Esophagus squamous epithelium (tissue), 5 donors: ENCODE measurements at places on chromosomes 7 and 10.

- H3K36me3 ChIP-seq, result no peaks in the 10 kb centered on the region
- peaks cover 6% of the 10 kb centered on the region for H3K4me1 ChIP-seq
- no peak overlapping the region for H3K27ac ChIP-seq
- no peak for DNase-seq
- H3K4me3 ChIP-seq, result no peak overlapping the region
These were observed 10.0 kb downstream of the RGR start for GRCh38 chr10:84254552-84255478.

- DNase-seq, result no peak
- H3K27ac ChIP-seq, result peak overlapping the region; percentile 73
- peaks cover 23% of the 10 kb centered on the region for H3K4me1 ChIP-seq
- peaks cover 14% of the 10 kb centered on the region for H3K36me3 ChIP-seq
- no peaks in the 10 kb centered on the region for H3K27me3 ChIP-seq
- no peak overlapping the region for H3K4me3 ChIP-seq
These were observed 188.5 kb upstream of the KLF14 start for GRCh38 chr7:130922206-130923112.

GRCh38 chr10:132458586-132459300, 61.7 kb downstream of the PWWP2B start:
- H3K4me3 ChIP-seq, result no peak overlapping the region
- H3K27ac ChIP-seq, result no peak overlapping the region
- H3K36me3 ChIP-seq, result no peaks in the 10 kb centered on the region
- H3K27me3 ChIP-seq, result no peaks in the 10 kb centered on the region

DNA sequence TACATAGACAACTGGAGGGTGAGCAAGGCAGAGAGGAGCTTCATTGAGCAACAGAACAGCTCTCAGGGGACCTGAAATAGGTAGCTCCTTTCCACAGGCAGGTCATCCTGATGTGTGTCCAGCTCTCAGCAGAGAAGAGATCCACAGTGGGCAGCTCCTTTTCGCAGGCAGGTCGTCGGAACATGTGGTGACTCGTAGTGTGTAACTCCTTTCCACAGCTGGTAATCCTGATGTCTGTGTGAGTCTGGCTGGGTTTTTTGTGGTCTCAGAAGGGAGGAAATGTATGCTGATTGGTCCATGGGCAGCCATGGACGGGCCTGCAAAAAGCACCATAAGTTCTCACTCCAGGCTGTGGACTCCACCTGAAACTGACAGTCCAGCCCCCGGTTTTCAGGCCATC, 24.4 kb upstream of the TES start:
- H3K27ac ChIP-seq, result no peak overlapping the region
- DNase-seq, result no peak
- H3K36me3 ChIP-seq, result no peaks in the 10 kb centered on the region
- H3K4me3 ChIP-seq, result no peak overlapping the region

DNA sequence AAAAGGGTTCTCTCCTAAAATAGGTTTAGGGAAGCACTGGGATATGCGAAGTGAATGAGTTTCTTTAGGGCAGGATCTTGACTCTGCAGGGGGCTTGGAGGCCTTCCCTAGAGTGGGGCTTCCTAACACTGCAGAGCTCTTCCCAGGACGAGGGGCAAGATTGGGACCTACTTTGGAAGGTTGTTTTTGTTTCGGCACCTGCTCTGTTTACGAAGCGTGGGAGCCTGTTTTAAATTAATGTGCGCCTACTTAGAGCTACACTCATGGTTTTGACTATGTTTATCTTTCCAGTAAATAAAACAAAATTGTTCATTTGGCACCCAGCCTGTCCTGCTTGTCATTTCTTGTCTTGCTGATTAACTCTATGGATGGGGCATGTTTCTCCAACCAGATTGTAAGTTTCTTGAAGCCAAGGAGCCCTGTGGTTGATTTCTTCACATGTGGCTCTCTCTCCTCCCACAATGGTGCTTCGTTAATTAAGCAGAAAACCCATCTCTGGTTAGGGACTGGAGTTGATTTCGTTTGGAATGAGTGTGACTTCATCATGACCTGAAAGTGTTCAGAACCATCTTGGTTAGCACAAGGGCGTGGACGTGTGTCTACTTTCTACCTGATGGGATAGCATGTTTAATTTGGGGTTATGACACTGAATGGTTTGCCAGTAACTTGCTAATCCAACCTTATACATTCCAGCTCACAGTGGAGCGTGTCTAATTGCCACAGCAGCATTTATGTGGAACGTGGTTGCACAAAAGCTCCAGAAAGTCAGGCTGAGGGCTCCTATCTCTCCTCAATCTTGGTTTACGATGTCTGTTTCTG, 98.1 kb downstream of the TCF7L2 start:
- DNase-seq, result no peak
- H3K36me3 ChIP-seq, result no peaks in the 10 kb centered on the region
- peak overlapping the region; percentile 52 for H3K27ac ChIP-seq
- H3K4me1 ChIP-seq, result peaks cover 71% of the 10 kb centered on the region
- no peaks in the 10 kb centered on the region for H3K27me3 ChIP-seq

DNA sequence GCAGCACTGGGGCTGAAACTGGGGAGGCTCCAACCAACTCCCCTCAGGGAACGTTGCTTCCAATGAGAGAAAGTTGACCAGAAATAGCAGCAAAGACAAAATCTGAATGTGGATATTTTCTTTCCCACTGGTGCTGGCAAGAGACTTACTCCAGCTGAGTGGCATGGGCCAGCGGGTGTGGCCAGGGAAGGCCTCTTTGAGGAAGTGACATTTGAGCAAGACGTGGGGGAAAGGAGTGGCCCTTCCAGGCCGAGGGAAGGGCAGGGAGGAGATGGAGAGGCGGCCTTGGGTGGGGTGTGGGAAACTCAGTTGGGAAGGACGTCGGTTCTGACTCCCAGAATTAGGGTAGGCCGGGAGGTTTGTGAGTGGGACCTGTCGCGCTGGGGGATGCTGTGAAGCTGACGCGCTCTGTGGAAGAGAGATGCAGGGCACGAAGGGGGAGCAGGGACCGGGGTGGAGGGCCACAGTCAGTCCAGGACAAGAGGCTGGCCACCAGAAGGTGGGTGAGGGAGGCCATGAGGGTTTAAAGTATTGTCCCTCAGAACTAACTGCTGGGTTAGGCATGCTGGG, 96.7 kb upstream of the IKZF1 start:
- no peaks in the 10 kb centered on the region for H3K4me1 ChIP-seq
- H3K36me3 ChIP-seq, result no peaks in the 10 kb centered on the region
- DNase-seq, result no peak
- H3K4me3 ChIP-seq, result no peak overlapping the region

GRCh38 chr10:43225787-43226153, 41.1 kb downstream of the RASGEF1A start:
- H3K4me3 ChIP-seq, result no peak overlapping the region
- H3K27ac ChIP-seq, result no peak overlapping the region
- H3K36me3 ChIP-seq, result no peaks in the 10 kb centered on the region

DNA sequence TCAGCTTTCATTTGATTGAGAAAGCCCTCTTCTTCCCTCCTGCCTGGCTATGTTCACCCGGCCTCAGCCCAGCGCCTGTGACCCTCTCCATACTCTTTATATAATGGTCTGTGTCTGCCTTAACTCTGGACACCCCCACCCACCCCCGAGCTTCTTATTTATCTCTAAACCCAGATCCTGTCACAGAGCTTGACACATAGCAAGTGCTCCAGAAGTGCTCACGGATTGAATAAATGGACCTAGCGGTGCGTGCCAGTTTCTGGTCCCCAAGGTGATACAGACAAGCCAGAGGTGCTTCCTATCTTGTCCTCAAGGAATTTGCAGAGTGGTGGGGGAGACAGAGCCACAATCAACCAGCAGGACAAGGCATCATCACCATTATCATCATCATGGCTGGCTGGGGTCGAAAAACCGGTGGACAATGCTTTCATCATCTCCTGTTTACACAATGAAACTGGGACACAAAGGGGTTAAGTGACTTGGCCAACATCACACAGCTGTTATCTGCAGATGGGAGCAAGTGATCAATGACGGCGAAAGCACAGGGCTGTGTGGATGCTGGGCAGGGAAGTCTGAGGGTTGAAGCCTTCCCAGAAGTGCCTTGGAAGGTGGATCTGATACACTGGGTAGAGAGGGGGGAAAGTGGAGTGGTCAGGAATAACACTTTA, 2.2 kb upstream of the LOXL4 start:
- H3K27ac ChIP-seq, result peak overlapping the region; percentile 89
- H3K4me3 ChIP-seq, result no peak overlapping the region
- DNase-seq, result no peak

GRCh38 chr7:47331179-47331565, 250.7 kb downstream of the TNS3 start:
- peaks cover 44% of the 10 kb centered on the region for H3K4me1 ChIP-seq
- no peak for DNase-seq
- no peak overlapping the region for H3K4me3 ChIP-seq
- H3K27me3 ChIP-seq, result no peaks in the 10 kb centered on the region
- no peaks in the 10 kb centered on the region for H3K36me3 ChIP-seq

- H3K4me1 ChIP-seq, result peaks cover 6% of the 10 kb centered on the region
- no peak for DNase-seq
- H3K36me3 ChIP-seq, result peaks cover 10% of the 10 kb centered on the region
- no peak overlapping the region for H3K27ac ChIP-seq
These were observed 67.3 kb downstream of the GLCCI1 start for GRCh38 chr7:8035647-8036518.

DNA sequence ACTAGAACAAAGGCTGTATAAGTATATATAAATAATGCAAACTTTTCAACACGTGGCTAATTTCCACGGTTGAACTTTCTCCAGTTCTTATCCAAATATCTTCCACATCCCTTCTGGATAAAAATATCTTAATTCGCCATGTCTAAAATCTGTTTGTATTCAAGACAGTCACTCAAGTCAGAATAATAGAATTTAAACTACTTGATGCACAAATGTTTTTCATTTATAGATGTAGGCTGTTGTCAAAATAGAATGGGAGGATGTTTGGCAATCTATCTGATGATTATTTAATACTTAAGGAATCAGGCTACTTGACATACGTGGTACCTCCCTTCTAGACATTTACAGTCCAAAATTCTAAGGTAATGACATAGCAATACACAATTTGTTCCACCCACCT, 204.3 kb downstream of the TWIST1 start:
- no peak overlapping the region for H3K4me3 ChIP-seq
- H3K27ac ChIP-seq, result no peak overlapping the region
- H3K36me3 ChIP-seq, result no peaks in the 10 kb centered on the region
- DNase-seq, result no peak
- H3K27me3 ChIP-seq, result no peaks in the 10 kb centered on the region

DNA sequence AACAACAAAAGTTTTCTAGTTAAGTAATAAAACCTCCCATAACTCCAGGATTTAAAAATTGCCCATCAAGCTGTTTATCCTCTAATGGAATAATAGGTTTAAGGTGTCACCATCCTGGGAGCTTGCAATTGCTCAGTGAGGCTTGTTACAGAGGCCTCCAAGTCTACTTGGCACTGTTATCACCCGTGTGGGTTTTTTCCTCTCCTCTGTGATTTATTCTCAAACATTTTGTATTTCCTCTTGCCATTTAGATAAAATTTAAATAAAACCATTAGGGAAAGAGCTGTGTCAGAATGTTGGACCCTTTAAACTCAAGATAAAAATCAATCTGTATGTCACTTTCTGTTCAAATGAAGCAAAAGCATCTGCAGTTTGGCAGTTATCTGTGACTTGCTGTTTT, 202.6 kb downstream of the GALNT17 start:
- no peaks in the 10 kb centered on the region for H3K27me3 ChIP-seq
- no peaks in the 10 kb centered on the region for H3K4me1 ChIP-seq
- H3K27ac ChIP-seq, result no peak overlapping the region
- DNase-seq, result no peak
- H3K4me3 ChIP-seq, result no peak overlapping the region

DNA sequence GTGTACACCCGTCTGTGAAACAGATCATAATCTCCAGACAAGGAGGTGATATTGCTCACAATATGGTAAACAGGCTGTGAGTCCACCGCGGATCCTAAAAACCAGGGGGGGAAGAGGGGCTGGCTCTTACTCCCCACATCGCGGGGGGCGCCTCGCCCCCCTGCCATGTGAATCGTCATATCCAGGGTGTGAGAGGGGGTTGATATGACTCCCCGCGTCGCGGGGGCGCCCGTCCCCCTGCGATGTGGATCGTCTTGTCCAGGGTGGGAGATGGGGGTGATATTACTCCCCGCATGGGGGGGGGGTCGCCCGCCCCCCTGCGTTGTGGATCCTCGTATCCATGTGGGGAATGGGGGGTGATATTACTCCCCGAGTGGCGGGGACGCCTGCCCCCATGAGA, 30.9 kb downstream of the OCM2 start:
- DNase-seq, result no peak
- no peak overlapping the region for H3K4me3 ChIP-seq
- H3K36me3 ChIP-seq, result no peaks in the 10 kb centered on the region
- H3K27ac ChIP-seq, result no peak overlapping the region
- H3K4me1 ChIP-seq, result no peaks in the 10 kb centered on the region

- no peak for DNase-seq
- no peaks in the 10 kb centered on the region for H3K36me3 ChIP-seq
- H3K4me1 ChIP-seq, result peaks cover 51% of the 10 kb centered on the region
- H3K27ac ChIP-seq, result peak overlapping the region; percentile 96
These were observed 406 bp downstream of the CBLL1 start for GRCh38 chr7:107744345-107744750.

GRCh38 chr10:86041116-86041515, 325.5 kb downstream of the GRID1 start:
- H3K36me3 ChIP-seq, result no peaks in the 10 kb centered on the region
- peaks cover 14% of the 10 kb centered on the region for H3K4me1 ChIP-seq
- DNase-seq, result no peak
- no peaks in the 10 kb centered on the region for H3K27me3 ChIP-seq

- H3K4me3 ChIP-seq, result peak overlapping the region; percentile 24
- DNase-seq, result no peak
- H3K27ac ChIP-seq, result peak overlapping the region; percentile 59
- H3K4me1 ChIP-seq, result peaks cover 34% of the 10 kb centered on the region
- H3K36me3 ChIP-seq, result no peaks in the 10 kb centered on the region
These were observed 1.6 kb downstream of the HOXA3 start for GRCh38 chr7:27150568-27151340.

GRCh38 chr7:147432079-147432478, 1158.5 kb upstream of the C7orf33 start:
- H3K4me1 ChIP-seq, result no peaks in the 10 kb centered on the region
- no peak overlapping the region for H3K27ac ChIP-seq
- no peaks in the 10 kb centered on the region for H3K36me3 ChIP-seq
- H3K27me3 ChIP-seq, result no peaks in the 10 kb centered on the region
- DNase-seq, result no peak

- H3K27ac ChIP-seq, result no peak overlapping the region
- H3K27me3 ChIP-seq, result no peaks in the 10 kb centered on the region
- peaks cover 33% of the 10 kb centered on the region for H3K36me3 ChIP-seq
- no peaks in the 10 kb centered on the region for H3K4me1 ChIP-seq
These were observed 7.9 kb upstream of the H2BK1 start for GRCh38 chr7:151218170-151218569.

- no peaks in the 10 kb centered on the region for H3K27me3 ChIP-seq
- no peaks in the 10 kb centered on the region for H3K4me1 ChIP-seq
- no peak overlapping the region for H3K4me3 ChIP-seq
- no peak for DNase-seq
- H3K27ac ChIP-seq, result no peak overlapping the region
These were observed 520.7 kb downstream of the SORCS3 start for GRCh38 chr10:105161767-105162166.

DNA sequence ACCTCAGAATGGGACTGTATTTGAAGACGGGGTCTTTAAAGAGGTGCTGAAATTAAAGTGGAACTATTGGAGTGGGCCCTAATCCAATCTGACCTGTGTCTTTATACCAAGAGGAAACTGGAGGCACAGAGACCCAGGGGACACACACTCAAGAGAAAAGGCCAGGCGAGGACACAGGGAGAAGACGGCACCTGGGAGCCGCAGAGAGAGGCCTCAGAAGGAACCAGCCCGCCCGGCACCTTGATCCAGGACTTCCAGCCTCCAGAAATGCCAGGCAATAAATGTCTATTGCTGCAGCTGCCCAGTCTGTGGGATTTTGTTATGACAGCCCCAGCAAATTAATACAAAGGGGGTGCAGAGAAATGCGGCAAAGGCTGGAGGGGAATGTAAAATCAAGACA, 10.5 kb downstream of the CARD11 start:
- no peak for DNase-seq
- no peaks in the 10 kb centered on the region for H3K27me3 ChIP-seq
- no peaks in the 10 kb centered on the region for H3K36me3 ChIP-seq
- H3K4me1 ChIP-seq, result peaks cover 11% of the 10 kb centered on the region
- no peak overlapping the region for H3K4me3 ChIP-seq
